ENCODE measurements at places on chromosomes 11 and 22. TPM values are rescaled to one million over a fixed set of nuclear protein-coding genes. Genes with fewer than 3 reads are reported as not detected.

DNA sequence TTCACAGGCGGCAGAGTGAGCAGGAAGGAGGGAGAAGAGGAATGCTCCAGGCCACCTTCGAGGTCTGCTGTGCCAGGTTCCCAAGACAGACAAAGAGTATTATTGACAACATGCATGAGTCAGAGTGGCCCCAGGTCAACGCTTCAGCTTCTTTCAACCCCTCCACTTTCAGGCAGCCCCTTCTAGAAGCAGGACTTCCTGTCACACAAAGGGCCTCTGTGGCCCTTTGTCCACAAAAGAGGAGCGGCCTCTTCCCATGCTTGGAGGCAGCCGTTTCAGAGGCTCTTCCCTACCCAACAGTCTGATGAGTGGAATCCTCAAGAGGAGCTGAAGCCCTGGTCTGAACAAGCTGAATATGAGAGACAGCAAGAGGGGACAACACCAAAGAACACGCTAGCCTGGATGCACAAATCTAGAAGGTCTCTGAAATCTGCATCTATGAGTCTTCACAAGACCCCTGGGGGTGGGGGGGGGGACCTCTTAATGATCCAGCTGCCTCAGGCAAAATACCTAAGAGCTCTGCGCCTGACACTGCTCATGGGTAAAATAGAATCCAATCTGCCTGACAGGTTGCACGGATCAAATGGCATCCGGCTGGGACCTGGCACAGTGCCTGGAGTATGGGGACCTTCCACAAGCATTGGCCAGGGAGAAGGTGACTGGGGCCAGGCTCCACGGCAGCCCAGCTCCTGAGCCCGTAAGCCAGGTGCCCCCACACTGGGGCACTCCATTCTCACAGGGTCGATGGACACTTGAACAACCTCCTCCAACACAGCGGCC lies 67.5 kb downstream of the PACSIN2 start:
- H3K27ac ChIP-seq = no peak overlapping the region
- no peak for DNase-seq
- no peaks in the 10 kb centered on the region for H3K36me3 ChIP-seq
- no peak overlapping the region for H3K4me3 ChIP-seq
- no peaks in the 10 kb centered on the region for H3K27me3 ChIP-seq

GRCh38 chr11:130769782-130770535 lies 146.3 kb downstream of the SNX19 start:
- H3K36me3 ChIP-seq = no peaks in the 10 kb centered on the region
- H3K4me1 ChIP-seq = no peaks in the 10 kb centered on the region
- H3K4me3 ChIP-seq = no peak overlapping the region
- DNase-seq = no peak
- no peak overlapping the region for H3K27ac ChIP-seq

DNA sequence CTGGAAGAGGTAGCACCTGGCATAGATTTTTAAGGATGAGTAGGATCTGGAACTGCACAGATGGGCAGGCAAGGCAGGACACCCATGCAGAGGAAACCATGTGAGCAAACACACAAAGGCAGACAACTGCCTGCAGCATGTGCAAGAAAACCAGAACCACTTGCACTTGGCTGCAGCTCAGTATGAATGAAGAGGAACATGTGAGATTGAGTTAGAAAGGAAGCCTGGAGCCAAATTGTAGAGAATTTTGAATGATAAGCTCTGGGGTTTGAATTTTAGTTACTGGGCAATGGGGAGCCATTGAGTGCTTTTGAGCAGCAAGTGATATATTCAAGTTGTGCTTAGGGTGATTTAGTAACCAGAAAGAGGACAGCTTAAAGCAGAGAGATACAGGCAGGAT lies 583.4 kb downstream of the SOX6 start:
- no peaks in the 10 kb centered on the region for H3K4me1 ChIP-seq
- no peak for DNase-seq
- H3K27me3 ChIP-seq = no peaks in the 10 kb centered on the region
- H3K27ac ChIP-seq = no peak overlapping the region

GRCh38 chr22:30705710-30706651 lies 11.3 kb downstream of the OSBP2 start:
- H3K27me3 ChIP-seq = no peaks in the 10 kb centered on the region
- DNase-seq = no peak
- H3K4me1 ChIP-seq = peaks cover 5% of the 10 kb centered on the region
- H3K27ac ChIP-seq = no peak overlapping the region
- no peaks in the 10 kb centered on the region for H3K36me3 ChIP-seq
- no peak overlapping the region for H3K4me3 ChIP-seq

FZD4 gene
- 7.1 TPM for total RNA-seq

DNA sequence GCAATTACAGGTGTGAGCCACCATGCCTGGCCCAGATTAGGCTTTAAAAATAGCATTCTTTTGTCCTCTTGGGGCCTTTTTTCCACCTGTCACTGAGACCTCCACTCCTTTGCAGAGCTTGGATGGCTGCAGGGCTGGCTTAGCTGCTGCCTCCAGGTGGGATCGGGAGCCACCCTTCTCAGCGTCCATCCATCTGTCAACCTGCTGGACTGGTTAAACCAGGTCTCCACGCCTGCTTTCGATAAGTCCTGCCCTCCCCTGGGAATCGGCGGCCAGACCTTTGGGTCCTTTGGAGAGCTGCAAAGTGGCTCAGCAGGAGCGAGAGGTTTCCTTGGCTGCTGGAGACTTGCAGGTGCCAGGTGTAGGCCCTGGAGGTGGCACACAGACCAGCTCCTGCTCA lies 23.4 kb upstream of the GRAMD4 start:
- DNase-seq = no peak
- peaks cover 2% of the 10 kb centered on the region for H3K4me1 ChIP-seq
- H3K4me3 ChIP-seq = no peak overlapping the region
- no peaks in the 10 kb centered on the region for H3K27me3 ChIP-seq
- H3K27ac ChIP-seq = no peak overlapping the region
